ENCODE measurements at places on chromosomes 12 and 14.

DNA sequence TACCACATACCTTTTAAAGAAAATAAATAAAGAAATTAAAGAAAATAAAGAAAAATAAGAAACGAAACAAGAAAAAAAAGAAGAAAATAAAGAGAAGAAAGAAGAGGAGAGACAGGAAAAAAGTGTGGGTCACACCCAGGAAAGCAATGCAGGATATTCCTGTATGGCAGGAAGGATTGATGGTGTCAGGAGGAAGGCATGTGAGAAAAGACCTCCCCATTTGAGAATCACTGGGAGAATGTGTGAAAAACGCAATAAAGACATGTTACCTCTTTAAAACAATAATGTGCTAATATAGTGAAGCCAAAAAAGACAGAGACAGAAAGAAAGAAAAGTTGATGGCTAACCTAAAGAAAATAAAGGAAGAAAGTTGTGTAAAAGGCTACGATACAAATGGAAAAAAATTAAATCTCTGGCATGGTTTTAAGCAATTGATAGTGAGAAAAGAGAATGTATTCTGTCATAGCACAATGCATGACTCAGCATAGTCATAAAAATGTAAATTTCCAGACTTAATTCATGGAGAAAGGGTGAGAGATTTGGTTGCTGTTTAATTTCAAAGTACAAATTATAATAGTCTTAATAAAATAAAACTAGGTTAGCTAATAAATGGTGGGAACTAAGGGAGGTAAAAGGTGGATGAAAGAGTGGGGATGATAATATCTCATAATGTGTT is 24.3 kb upstream of the FOXG1 start:
- no peak for DNase-seq

GRCh38 chr12:3365463-3366411 is 125.3 kb upstream of the PRMT8 start:
- DNase-seq = no peak

- DNase-seq = no peak
Observed at GRCh38 chr14:88166616-88167015, 156.5 kb downstream of the KCNK10 start.

- no peak for DNase-seq
Observed at GRCh38 chr14:89598548-89599186, 181.6 kb upstream of the FOXN3 start.

GRCh38 chr14:20515846-20516245 is 10.5 kb downstream of the RNASE10 start:
- DNase-seq = no peak

DNA sequence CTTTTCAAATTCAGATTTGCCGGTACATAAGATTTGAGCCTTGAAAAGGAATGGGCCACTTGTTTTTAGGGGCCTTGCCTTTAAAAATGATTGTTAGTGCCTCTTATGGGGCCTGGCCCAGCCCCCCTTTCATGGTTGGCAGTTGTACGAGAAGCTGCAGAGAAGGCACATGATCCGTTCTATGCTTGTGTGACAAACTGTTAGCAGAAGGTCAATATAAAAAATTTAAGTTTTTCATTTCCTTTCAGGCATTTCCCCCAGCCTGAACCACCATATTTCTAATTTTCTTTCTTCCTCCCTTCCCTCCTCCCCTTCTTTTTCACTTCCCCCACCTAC is 119.1 kb downstream of the PLXNC1 start:
- DNase-seq = no peak

DNA sequence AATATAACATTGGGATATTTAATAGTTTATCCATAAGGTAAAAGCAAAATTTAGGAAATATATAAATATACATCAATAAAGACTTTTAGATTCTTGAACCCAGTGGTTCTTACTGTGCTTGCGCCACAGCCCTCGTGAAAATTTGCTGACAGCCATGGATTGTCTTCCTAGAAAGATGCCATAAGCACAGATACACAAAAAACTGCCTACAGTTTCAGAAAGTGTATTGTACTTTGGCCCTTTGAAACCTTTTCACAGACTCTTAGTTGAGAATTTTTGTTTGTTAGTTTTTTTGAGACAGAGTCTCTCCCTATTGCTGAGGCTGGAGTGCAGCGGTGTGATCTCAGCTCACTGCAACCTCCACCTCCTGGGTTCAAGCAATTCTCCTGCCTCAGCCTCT is 28.1 kb downstream of the DEPDC4 start:
- DNase-seq = no peak

DNA sequence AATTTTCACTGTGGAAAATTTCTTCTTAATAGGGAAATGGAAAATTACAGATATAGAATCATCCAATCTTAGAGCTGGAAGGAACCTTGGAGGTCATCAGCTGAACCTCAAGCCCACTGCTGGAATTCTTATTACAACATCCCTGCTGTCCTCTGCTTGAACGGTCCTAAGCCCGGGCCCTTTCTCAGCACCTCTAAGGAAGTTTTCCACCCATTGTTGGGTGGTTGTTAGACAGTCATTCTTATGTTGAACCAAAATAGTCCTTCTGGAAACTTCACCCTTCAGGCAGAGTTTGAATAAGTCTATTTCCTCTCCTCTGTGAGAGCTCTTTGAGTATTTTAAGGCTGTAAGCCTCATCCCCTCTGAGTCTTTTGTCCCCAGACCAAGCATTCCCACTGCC is 70.7 kb downstream of the ZFP36L1 start:
- no peak for DNase-seq
